CD4-positive, alpha-beta T cell treated with Interleukin-12 subunit alpha and Interleukin-12 subunit beta, for 1 hour (primary cell): ENCODE measurements at places on chromosomes 12 and 14.

DNA sequence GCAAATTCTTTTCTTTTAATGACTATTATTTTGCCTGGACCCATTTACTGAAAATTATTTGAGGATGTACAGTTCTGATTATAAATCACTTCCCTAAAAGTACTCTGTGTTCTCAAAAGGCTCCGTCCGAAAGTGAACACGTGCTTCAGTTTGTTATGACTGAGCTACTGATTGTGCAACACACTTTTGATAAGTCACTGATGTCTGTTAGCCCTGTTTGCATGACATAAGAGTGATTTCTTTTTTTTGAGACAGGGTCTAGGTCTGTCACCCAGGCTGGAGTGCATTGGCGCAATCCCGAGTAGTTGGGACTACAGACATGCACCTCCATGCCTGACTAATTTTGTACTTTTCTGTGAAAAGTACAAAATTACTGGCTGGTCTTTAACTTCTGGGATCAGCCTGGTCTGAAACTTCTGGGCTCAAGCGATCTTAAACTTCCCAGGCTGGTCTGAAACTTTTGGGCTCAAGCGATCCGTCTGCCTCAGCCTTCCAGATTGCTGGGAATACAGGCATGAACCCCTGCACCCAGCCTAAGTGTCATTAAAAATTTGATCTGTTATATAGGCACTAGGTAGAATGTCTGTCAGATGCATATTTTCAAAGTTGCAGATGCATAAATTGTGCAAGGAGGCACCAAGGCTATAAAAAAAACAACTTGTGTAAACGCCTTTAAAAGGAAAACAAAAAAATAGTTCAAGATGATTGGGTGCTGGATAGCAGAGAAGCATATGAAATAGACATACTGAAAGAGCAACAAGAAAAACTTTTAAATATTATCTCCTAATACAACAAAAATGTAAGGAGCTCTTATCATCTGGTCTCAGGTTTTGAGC, 111.5 kb downstream of the SRGAP1 start:
- DNase-seq, result peak; percentile 7

DNA sequence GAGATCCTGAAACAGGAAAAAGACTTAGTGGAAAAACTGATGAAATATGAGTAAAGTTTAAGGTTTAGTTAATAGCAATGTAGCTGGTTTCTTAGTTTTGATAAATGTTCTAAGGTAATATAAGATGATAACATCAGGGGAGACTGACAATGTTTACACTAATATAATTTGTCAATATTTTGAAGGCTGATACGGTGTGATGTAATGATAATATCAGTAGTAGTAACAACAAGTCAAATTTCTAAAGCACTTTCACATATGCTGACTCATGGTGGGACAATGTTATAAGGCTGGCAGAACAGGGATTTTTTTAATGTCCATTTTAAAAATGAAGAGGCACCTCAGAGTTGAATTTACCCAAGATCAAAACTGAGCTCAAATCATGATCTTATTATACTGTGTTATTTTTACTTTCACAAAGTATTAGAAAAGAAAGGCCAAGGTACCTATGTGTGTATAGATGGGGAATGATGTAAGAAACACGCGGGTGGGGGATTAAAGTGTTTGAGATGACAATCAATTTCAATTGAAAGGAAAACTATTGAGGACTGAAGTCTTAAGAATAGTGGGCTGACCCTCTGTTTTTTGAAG, 2.4 kb upstream of the FLRT2 start:
- no peak for DNase-seq

GRCh38 chr12:7395950-7396349, 48.0 kb downstream of the CD163L1 start:
- DNase-seq, result no peak

DNA sequence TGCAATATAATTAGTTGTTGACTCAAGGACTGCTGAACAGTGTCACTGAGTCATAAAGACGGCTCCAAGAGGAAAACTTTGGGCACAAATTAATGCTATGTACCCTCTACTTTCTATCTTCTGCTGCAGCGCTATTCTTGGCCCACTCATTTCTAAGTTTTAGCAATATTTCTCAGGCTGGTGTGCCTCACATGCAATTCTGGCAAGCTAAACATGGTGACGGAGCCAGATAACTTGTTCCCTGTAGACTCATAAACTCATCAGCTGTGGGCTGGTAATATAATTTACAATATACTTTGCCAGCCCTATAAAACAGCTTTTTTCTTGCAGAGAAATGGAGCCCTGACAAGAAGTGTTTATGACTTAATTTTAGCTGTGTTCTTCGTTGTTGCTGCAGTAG, 615.1 kb downstream of the NRXN3 start:
- DNase-seq, result no peak

GRCh38 chr12:88781909-88782308, 201.6 kb upstream of the KITLG start:
- no peak for DNase-seq

GRCh38 chr14:76826122-76826521, at the start of gene LRRC74A:
Gene LRRC74A, plus strand, starts transcription at chr14:76826408. Its CDS starts 290 bp downstream, at chr14:76826698.
- no peak for DNase-seq

- peak; percentile 2 for DNase-seq
Observed at GRCh38 chr12:21989819-21990412, 48.7 kb upstream of the ABCC9 start.

DNA sequence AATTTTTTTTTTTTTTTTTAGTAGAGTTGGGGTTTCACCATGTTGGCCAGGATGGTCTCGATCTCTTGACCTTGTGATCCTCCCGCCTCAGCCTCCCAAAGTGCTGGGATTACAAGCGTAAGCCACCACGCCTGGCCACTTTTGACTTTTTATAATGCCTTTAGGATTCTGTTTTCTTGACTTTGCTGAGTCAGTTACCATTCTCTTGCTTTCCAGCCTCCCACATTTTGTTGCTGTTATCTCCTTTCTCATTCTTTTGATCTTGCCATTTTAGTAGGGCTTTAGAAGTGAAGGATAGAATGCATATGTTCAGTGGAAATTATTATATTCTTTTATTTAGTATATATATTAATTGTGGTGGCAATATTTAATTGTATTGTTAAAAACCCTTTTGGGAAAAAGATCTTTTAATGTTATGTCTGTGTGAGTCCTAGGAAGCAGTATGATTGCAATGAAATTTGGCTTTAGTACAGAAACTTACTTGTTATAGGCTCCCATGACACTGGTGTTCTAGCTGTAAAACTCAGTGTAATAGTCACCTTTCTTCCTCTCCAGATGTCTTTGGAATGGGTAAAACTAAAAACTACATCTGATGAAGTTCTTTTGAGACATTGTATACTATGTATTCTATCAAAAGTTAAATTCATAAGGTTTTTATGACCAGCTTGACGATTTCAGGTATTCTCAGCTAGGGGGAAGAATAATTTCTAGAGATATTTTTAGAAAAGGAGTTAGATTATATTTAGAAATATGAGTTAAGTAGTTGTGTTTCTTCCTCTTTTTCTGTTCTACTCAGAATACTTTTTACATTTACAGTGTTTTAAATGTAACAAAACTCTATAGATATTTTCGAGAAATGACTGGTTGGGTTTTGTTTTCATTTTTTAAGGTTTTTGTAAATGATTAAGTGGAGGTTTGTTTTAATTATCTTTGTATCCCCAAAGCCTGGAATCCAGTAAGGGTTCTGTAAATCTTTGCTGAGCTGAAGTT, 74.7 kb downstream of the APAF1 start:
- DNase-seq, result no peak

DNA sequence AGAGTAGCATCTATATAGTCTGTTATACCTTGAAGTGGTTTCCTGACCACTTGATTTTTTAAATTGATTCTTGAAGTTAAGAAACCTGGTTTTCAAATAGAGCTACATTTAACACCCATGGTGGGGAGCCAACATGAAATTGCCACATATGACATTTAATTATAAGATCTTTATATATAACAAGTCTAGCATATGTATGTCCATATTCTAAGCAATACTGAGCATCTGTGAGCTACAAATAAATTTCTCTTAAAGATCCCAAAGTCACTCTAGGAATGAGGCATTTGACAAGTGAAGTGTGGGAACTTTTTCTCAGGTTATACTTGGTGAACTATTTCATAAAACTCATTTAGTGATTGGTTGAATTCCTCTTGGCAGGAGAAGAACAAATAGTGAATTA, 132.5 kb downstream of the RPL10L start:
- DNase-seq, result no peak

GRCh38 chr12:89062996-89063395, 289.3 kb downstream of the DUSP6 start:
- no peak for DNase-seq
